Activated naive CD8-positive, alpha-beta T cell treated with anti-CD3 and anti-CD28 coated beads, Interleukin-2, amount 10 ng/mL, durations not matched to agents 7 days and 5 days (primary cell): ENCODE measurements at places on chromosomes 7 and 10. TPM values are rescaled to one million over a fixed set of nuclear protein-coding genes. Genes with fewer than 3 reads are reported as not detected.
A peak's percentile ranks its signal among the peaks of the same experiment; 100 is the strongest.

DNA sequence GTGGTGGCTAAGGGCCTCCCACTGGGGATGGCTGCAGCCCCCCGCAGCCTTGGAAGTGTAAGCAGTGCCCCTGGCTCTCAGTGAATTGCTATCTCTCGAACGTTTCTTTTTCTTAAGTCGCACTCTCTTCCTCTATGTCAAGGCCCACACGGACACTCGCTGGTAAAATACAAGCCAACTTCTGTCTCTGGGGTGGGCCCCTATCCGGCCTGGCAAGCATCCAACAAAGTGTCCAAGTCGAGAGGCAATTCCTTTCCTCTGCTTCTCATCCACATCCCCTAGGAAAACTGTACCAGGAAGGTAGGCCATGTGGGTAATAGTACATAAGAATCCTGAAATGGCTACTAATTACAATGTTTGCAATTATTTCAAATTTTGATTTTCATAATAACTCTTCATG, 194.9 kb upstream of the MGMT start:
- no peak overlapping the region for H3K4me3 ChIP-seq
- H3K36me3 ChIP-seq, result no peaks in the 10 kb centered on the region
- peaks cover 5% of the 10 kb centered on the region for H3K27me3 ChIP-seq
- no peak for DNase-seq

Gene TMEM213
- total RNA-seq, result not detected

GRCh38 chr7:747186-747585, 20.1 kb upstream of the PRKAR1B start:
- H3K27me3 ChIP-seq, result no peaks in the 10 kb centered on the region
- no peaks in the 10 kb centered on the region for H3K4me1 ChIP-seq
- H3K27ac ChIP-seq, result no peak overlapping the region
- DNase-seq, result peak; percentile 10

- H3K27ac ChIP-seq, result no peak overlapping the region
- H3K4me1 ChIP-seq, result no peaks in the 10 kb centered on the region
- peaks cover 13% of the 10 kb centered on the region for H3K27me3 ChIP-seq
- no peak for DNase-seq
- peaks cover 6% of the 10 kb centered on the region for H3K36me3 ChIP-seq
Observed at GRCh38 chr10:133448120-133448519, 5.6 kb upstream of the SCART1 start.

Gene VGF
- 0.17 TPM for total RNA-seq

GRCh38 chr10:113961182-113962031, 82.3 kb upstream of the ADRB1 start:
- DNase-seq, result peak; percentile 56
- H3K36me3 ChIP-seq, result peaks cover 6% of the 10 kb centered on the region
- H3K4me1 ChIP-seq, result peaks cover 26% of the 10 kb centered on the region
- peak overlapping the region; percentile 66 for H3K4me3 ChIP-seq
- peaks cover 15% of the 10 kb centered on the region for H3K27me3 ChIP-seq

Gene EN2
- not detected for total RNA-seq

Gene DKK1
- total RNA-seq, result not detected

DNA sequence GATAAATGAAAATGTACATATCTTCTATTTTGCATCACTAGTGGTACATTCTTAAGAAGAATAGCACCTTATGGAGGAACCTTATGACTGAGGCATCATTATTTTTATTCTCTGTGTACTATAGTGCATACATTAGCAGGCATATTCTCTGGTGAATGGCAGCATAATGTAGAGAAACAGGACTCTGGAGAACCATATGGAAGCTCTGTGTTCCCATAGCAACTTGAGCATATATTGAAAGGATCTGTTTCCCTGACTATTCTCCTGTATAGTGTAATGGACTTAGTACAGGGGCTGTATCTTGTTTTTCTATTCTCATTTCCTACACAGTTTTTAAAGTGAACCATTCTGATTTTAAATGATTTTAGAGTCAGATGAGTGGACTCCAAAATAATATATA, 128.4 kb upstream of the SMIM30 start:
- no peaks in the 10 kb centered on the region for H3K4me1 ChIP-seq
- H3K27ac ChIP-seq, result no peak overlapping the region
- no peak for DNase-seq

DNA sequence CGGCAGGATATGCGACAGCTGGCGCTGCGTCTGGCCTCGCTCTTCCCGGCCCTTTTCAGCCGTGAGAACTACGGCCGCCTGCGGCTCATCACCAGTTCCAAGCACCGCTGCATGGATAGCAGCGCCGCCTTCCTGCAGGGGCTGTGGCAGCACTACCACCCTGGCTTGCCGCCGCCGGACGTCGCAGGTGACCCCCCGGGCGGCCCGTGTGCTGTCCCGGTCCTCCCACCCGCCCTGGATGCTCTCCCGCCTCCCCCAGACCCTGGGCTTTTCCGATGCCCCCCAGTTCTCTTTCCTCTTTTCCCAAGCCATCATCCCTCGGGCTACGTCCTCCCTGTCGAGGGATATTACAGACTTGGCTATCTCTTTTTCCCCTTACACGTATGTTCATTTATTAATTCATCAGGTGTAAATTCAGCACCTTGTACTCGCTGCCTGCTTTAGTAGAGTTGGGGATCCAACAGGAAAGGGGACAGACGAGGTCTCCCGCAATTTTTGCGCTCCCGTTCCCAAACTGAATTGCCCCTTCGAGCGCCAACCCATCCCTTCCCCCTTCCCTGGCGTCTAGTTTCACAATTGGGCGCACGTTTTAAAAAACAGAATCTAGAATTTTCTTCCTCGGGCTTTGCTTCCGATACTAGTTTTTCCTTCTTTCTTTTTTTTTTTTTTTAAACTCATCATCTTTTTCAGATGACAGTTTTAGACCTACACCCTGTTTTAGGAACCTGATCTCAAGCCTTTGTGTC, 846 bp downstream of the MINPP1 start:
- DNase-seq, result peak; percentile 64
- peaks cover 11% of the 10 kb centered on the region for H3K36me3 ChIP-seq
- H3K27me3 ChIP-seq, result peaks cover 4% of the 10 kb centered on the region
- H3K27ac ChIP-seq, result peak overlapping the region; percentile 84
- peak overlapping the region; percentile 95 for H3K4me3 ChIP-seq

GRCh38 chr10:9825491-9826018, 1192.1 kb upstream of the CELF2 start:
- H3K36me3 ChIP-seq, result no peaks in the 10 kb centered on the region
- no peaks in the 10 kb centered on the region for H3K4me1 ChIP-seq
- H3K4me3 ChIP-seq, result no peak overlapping the region
- DNase-seq, result no peak
- no peak overlapping the region for H3K27ac ChIP-seq

DNA sequence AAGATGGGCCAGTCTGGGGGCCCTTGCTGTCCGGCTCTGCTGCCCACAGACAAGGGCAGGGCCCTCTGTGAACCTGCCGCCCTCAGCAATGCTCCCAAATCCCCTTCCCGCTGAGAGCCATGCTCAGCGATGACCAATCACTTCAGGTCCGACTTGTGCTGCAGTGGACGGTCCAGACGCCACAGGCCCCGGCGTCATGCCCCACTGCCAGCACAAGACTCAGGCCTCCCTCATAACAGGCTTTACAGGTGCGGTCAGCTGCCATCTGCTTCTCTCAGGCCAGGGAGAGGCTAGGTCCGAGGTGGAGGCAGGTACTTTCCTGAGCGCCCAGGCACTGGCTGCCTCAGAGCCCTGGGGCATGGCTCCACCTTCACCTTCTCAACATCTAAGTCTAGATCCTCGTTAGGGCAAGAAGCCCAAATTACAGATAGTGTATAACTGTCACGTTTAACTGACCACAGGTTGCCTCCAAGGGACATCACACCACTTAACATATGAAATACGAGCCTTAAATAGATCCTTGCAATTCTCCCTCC, 393.2 kb downstream of the PTPRN2 start:
- H3K27me3 ChIP-seq, result no peaks in the 10 kb centered on the region
- H3K27ac ChIP-seq, result no peak overlapping the region
- H3K4me3 ChIP-seq, result no peak overlapping the region

Gene CRHR2
- total RNA-seq, result not detected

Gene FLNC
- total RNA-seq, result not detected

DNA sequence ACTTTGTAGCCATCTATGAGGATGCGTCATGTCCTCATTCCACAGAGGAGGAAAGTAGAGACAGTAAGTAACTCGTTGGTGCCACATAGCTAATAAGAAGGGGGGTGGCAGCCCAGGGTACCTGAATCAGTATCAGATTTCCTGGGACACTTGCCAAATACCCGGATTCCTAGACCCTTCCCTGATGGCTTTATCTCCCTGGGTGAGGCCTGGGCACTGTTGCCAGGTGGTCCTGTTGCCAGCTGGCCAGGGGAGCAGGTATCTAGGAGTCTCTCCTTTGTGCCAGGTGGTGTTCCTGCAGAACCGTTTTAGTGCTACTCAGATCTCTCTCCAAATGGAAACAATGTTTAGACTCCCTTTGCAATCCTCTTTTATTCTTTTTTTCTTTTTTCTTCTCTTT, 12.7 kb downstream of the SLC29A3 start:
- no peak overlapping the region for H3K4me3 ChIP-seq
- H3K27me3 ChIP-seq, result no peaks in the 10 kb centered on the region
- H3K27ac ChIP-seq, result no peak overlapping the region
- no peaks in the 10 kb centered on the region for H3K4me1 ChIP-seq
- H3K36me3 ChIP-seq, result no peaks in the 10 kb centered on the region
- no peak for DNase-seq

GRCh38 chr7:130700760-130701159, 14.4 kb upstream of the TSGA13 start:
- no peak for DNase-seq
- H3K4me1 ChIP-seq, result no peaks in the 10 kb centered on the region
- peaks cover 3% of the 10 kb centered on the region for H3K27me3 ChIP-seq
- H3K27ac ChIP-seq, result no peak overlapping the region
- no peak overlapping the region for H3K4me3 ChIP-seq
